Neural progenitor cell (in vitro differentiated cells): ENCODE measurements at places on chromosomes 16 and 17.

DNA sequence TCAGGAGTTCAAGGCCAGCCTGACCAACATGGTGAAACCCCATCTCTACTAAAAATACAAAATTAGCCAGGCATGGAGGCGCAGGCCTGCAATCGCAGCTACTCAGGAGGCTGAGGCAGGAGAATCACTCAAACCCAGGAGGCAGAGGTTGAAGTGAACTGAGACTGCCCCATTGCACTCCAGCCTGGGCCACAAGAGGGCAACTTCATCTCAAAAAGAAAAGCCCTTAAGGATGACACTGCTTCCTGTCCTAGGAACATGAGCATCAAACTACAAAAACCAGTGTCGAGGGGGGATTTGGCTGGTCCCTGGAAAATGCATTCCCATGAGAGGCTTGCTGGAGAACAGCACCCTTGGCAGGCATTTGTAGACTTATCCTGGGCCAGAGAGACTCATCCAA, 449.5 kb upstream of the PSMD7 start:
- DNase-seq = peak; percentile 12

DNA sequence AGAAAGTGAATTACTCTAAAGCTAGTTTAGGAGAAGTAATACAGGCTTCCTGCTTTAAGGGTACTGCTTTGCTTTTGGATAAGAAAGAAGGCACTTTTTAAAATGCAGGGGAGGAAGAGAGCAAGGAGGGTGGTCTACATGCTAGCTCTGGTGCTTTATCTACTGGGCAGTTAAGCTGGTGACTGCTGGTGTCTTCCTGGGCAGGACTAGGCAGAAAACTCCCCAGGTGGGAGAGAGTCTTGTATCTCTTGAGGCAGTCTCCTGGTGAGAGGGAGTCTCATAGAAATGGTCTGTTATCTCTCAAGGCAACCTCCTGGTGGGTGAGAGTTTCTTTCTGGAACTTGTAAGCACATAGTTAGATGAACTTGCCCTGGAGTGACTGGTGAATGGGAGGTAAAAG, 953.9 kb upstream of the GOT2 start:
- no peak for DNase-seq

DNA sequence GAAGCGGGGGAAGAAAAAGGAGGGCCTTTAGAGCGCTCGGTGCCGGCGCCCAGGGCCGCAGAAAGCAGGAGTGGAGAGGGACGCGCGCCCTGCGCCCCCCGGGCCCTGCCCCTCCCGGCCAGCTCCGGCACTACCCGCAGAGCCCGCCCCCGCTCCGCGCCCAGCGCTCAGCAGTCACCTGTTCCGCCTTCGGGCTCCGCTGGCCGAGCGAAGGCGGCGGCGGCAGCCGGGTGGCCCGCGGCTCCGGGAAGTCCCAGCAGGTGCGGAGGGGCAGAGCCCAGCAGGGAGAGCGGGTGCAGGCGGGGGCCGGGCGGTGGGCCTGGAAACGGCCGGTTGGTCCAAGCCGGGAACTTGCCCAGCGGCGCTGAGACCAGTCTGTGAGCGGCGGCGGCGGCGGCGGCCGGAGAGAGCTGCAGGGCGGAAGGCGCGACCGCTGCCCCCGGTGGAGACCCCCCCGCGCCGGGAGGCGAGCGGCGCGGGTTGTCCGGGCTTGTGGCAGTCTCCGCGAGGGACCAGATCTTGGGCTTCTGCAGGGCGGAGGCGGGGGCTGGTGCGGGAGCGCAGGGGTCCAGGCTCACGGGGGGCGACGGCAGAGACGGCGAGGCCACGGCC, 2.2 kb downstream of the IRX3 start:
- DNase-seq = peak; percentile 72

- DNase-seq = peak; percentile 87
Measured at GRCh38 chr16:66603537-66604375, 748 bp upstream of the CMTM3 start.

- DNase-seq = no peak
Measured at GRCh38 chr16:3949946-3950342, 69.4 kb upstream of the CREBBP start.

- DNase-seq = no peak
Measured at GRCh38 chr17:69170377-69170776, 28.7 kb upstream of the ABCA6 start.

GRCh38 chr16:19289811-19290485, 4.4 kb downstream of the CLEC19A start:
- DNase-seq = peak; percentile 83

DNA sequence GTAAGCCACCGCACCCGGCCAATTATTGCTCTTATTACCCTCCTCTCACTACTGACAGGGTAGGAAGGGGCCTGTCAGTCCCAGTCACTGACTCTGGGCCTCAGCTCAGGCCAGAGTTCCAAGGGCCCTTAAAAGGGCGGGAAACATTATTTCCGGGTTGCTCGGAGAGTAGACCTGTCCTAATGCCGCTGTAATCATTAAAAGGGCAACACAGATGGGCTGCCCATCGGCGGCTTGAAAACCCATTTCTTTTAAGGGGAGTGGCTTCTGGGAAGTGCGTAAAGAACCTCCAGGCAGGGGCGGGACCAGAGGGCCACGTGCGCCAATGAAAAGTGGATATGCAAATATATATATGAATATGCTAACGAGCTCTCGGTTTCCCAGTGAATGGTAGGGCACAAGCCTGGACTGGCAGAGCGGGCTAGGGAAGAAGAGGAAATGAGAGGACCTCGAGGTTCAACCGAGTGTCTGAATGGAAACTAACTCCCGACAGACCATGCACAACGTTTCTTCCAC, 26.6 kb downstream of the PIPOX start:
- no peak for DNase-seq

- peak; percentile 1 for DNase-seq
Measured at GRCh38 chr17:77899498-77899897, 59.0 kb upstream of the TNRC6C start.

DNA sequence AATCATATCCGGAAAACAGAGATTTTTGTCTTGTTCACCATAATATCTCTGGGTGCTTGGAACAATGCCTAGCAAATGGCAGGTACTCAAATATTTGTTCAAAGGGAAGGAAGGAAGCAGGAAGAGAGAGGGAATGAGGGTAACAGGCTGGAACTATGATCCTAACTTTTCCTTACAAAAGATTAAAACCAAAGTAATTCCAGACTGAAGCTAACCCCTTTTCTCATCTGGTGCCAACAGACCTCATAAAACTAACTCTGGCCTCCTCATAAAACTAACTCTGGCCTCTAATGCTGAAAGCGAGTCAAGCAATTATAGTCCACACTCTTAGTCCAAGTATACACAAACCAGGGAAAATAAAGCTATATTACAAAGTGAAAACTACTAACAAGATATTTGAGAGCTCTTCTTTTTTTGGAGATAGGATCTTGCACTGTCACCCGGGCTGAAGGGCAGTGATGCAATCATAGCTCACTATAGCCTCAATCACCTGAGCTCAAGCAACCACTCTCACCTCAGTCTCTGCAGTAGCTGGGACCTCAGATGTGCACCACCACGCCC, 84.6 kb downstream of the KANSL1 start:
- DNase-seq = no peak

DNA sequence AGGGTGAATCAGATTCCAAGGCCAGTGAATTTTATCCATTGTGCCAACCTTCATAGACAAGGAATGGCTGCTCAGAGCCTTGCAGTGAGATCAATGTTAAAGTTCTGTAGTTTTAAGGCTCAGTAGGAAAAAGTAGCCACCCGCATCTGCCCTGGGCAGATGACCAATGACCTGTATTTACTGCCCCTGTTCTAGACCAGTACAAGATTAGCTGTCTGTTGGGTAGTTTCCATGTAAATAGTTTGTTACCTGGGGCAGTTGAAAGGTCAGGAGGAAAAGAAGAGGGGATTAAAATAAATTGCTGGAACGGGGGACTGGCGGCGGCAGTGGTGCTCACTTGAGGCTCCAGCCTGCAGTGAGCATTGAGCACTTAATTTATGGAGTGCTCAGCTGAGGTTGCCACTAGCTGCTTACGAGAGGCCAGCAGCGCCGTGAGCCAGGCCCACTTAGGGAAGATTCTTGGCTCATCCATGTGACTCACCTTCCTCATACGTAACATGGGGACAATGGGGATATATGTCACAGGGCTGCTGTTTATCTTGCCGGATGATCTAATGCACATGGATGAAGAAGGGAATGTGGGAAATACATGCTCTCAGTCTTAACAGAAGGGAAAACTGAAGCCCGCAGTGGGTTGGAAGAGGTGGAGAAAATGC, 10.7 kb upstream of the NOS2 start:
- no peak for DNase-seq

- DNase-seq = peak; percentile 42
Measured at GRCh38 chr17:79332011-79332554, 257.5 kb downstream of the ENGASE start.

- no peak for DNase-seq
Measured at GRCh38 chr17:61503961-61504360, 51.7 kb downstream of the TBX4 start.

GRCh38 chr17:6843241-6843880, 11.8 kb upstream of the TEKT1 start:
- DNase-seq = peak; percentile 72

GRCh38 chr16:20741554-20742285, at the start of gene THUMPD1:
Gene THUMPD1, minus strand, starts transcription at chr16:20741818. Its CDS starts 79 bp downstream, at chr16:20741739.
- peak; percentile 95 for DNase-seq

DNA sequence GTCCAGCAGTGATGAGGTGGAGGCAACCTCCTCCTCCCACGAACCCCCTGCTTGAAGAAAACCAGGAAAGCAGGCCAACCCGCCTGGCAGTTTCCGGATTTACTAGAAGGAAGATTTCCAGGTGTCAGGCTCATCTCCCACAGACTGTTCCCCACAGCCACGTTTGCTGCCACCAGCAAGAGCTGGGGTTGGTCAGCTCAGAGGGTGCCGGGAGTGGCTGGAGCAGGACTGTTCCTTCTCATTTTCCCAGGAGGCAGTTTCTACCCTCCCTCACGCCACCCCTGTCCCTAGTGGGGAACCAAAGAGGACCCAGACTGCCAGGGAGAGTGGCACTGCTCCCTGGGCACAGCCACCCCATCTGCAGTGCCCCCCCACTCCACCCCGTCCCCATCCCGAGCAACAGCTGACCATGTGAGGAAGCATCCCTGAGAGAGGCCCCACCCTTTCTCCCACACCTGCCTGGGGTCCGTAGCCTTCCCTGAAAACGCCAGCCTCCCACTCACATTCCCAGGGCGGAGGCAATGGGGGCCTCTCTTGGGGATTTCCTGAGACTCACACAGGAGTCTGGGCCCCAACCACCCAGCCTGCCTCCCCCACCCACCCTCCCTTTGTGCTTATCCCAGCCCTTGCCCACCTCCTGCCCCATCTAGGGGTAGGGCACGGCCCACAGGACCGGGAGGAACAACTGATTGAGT, 5.9 kb downstream of the KRT17 start:
- DNase-seq = no peak

GRCh38 chr16:21654881-21655280, 2.5 kb upstream of the IGSF6 start:
- no peak for DNase-seq

GRCh38 chr16:29951625-29952365, 10.1 kb upstream of the TMEM219 start:
- DNase-seq = no peak

DNA sequence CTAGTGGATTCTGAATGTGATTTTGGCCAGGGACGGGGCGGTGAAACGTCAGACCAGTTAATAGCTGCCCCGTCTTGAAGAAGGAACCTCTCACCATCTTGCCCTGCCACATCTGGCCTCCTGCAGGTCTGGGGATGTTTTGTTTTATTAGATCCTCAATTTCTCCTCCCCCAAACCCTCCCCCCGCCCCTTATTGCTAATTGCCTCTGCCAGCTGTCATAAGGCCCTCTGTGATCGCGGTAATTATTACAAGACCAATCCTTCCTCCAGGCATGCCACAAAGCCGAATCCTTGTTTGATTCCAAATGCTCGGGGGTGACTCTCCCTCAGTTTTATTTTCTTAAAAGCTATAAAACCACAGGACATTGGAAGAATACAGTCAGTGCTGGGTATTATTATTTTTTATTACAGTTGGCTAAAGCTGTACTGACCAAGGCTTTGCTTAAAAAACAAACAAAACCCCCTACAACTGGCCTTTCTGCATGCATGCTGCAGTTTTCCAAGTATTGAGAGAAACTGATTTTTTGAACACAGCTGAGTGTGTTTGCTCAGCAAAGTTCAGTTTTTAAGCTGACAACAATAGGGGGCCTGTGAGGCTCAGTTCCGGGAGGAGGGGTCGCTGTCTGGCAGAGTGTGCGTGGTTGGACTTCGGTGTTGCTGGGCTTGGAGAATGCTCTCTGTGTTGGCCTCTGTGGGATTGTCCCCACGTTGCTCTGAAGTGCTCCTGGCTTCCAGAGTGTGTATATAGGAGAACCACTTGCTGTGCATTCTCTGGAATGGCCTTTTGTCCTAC, 1.7 kb downstream of the KSR1 start:
- DNase-seq = peak; percentile 70

- peak; percentile 54 for DNase-seq
Measured at GRCh38 chr16:12468552-12468951, 335.1 kb downstream of the CPPED1 start.

- no peak for DNase-seq
Measured at GRCh38 chr16:51131619-51132018, 19.5 kb downstream of the SALL1 start.

- peak; percentile 67 for DNase-seq
Measured at GRCh38 chr17:32007463-32008298, 498 bp downstream of the LRRC37B start.

- DNase-seq = no peak
Measured at GRCh38 chr17:497241-498034, 144.8 kb upstream of the RPH3AL start.

GRCh38 chr16:2341456-2342447, 1.2 kb upstream of the ABCA3 start:
- peak; percentile 34 for DNase-seq

- no peak for DNase-seq
Measured at GRCh38 chr17:79201536-79202227, 127.1 kb downstream of the ENGASE start.

DNA sequence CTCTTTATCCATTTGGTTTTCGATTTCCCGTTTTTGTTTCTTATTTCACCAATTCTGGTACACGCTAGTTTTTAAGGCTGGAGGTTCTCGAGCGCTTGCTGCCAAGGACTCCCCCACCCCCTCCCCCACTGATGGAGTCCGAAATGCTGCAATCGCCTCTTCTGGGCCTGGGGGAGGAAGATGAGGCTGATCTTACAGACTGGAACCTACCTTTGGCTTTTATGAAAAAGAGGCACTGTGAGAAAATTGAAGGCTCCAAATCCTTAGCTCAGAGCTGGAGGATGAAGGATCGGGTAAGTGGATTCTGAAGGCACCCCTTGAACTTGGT, 825 bp downstream of the RPTOR start:
- no peak for DNase-seq

- DNase-seq = no peak
Measured at GRCh38 chr16:54456291-54456690, 169.7 kb upstream of the IRX3 start.

DNA sequence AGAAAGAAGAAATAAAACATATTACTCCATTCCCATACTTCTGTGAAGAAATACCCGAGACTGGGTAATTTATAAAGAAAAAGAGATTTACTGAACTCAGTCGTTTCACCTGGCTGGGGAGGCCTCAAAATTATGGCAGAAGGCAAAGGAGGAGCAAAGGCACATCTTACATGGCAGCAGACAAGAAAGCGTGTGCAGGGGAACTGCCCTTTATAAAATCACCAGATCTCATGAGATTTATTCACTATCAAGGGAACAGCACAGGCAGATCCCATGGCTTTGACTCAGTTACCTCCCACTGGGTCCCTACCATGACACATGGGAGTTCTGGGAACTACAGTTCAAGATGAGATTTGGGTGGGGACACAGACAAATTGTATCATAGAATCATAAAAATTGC, 365.4 kb downstream of the WWOX start:
- DNase-seq = no peak
